ENCODE measurements at places on chromosomes 1 and 21. TPM values are rescaled to one million over a fixed set of nuclear protein-coding genes. Genes with fewer than 3 reads are reported as not detected.

Gene OR6N1
- not detected for total RNA-seq

Gene COL6A1
- total RNA-seq = 611 TPM

Gene ERICH3
- total RNA-seq = not detected

Gene AK5
- not detected for total RNA-seq

Gene OR10J1
- not detected for total RNA-seq

Gene HSPG2
- 221 TPM for total RNA-seq

Gene OTUD7B
- total RNA-seq = 50.7 TPM

Gene CLDN8
- 1.4 TPM for total RNA-seq

Gene SH2D5
- total RNA-seq = 0.45 TPM

Gene PLXNA2
- 16.5 TPM for total RNA-seq

Gene OR2T35
- not detected for total RNA-seq

Gene GOLT1A
- total RNA-seq = 3.6 TPM

Gene PERM1
- 2.7 TPM for total RNA-seq

Gene IL19
- total RNA-seq = not detected

Gene CD52
- total RNA-seq = 1.1 TPM

Gene RAB7B
- total RNA-seq = 1.5 TPM

Gene FCRL2
- total RNA-seq = not detected

Gene PCSK9
- total RNA-seq = 1.6 TPM

Gene SELENON
- 72.8 TPM for total RNA-seq

Gene SV2A
- 20.3 TPM for total RNA-seq

Gene ZSWIM5
- 2.0 TPM for total RNA-seq

Gene SELE
- total RNA-seq = 1.9 TPM

Gene PTP4A2
- 182 TPM for total RNA-seq

Gene FOXO6
- total RNA-seq = 34.8 TPM

Gene FCN3
- total RNA-seq = 0.24 TPM

Gene MEX3A
- 112 TPM for total RNA-seq

Gene CELF3
- total RNA-seq = 1.2 TPM

Gene NOS1AP
- total RNA-seq = 4.4 TPM

Gene RPF1
- total RNA-seq = 28.2 TPM

Gene ALG14
- total RNA-seq = 3.8 TPM

Gene PRAMEF10
- not detected for total RNA-seq

Gene ICOSLG
- total RNA-seq = 3.8 TPM

Gene PLEKHA6
- 34.0 TPM for total RNA-seq

Gene SLC25A34
- total RNA-seq = 6.6 TPM

Gene LCE3E
- total RNA-seq = not detected

Gene HOOK1
- total RNA-seq = 73.7 TPM

Gene GIPC2
- total RNA-seq = 0.20 TPM

Gene VANGL2
- total RNA-seq = 55.5 TPM

Gene GNAT2
- total RNA-seq = not detected

Gene VAV3
- total RNA-seq = 3.2 TPM

Gene TRIM67
- 0.04 TPM for total RNA-seq

Gene GBP2
- total RNA-seq = 4.4 TPM

Gene FMO2
- total RNA-seq = not detected

Measured in mesothelial cell of epicardium (in vitro differentiated cells).